Kidney glomerular epithelial cell (primary cell): ENCODE measurements at places on chromosomes 3 and 15.

GRCh38 chr3:96860882-96861281 is 46.5 kb downstream of the EPHA6 start:
- no peak for DNase-seq

- no peak for DNase-seq
Observed at GRCh38 chr3:170442947-170443346, 24.3 kb downstream of the CLDN11 start.

DNA sequence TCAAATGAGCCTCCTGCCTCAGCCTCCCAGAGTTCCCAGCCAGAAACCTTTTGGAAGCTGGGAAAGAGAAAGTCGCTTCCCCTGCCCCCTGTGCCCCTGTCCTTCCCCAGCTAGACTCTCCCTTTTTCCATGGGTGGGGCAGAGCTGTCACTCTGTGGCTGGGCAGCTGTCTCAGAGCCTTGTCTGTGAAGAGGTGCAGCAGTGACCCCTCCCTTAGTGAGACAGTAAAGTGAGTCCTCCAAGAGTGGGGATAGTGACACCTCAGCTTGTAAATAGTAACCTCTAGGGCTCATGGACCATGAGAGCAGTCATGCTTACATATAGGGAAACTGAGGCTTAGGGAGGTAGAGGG is 76.3 kb downstream of the SMAD6 start:
- no peak for DNase-seq

DNA sequence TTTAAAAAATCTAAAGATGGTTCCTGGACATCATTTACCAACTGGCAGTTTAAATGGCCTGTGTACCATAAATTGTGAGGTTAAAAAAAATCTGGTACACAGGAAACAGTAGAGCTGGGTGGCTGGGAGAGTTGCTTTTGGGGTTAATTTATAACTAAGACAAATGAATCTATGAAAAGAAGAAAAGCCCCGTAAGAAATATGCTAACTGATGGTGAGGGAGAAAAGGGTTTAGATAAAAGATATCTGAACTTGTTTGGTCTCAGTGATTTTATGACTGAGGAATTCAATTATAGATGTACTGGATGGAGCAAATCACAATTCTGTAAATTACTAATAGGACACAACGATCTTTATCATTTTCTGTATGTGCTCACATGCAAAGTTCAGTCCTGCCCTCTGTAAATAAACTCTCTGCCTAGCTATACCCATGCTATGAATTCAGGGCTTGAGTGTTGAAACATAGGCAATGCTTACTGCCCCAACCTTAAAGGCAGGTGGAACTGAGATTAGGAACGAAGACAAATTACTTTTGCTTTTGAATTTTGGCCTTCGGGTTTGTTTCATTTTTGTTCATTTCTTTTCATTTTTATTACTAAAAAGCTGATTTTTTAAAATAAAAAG is 28.0 kb downstream of the PPARG start:
- no peak for DNase-seq

DNA sequence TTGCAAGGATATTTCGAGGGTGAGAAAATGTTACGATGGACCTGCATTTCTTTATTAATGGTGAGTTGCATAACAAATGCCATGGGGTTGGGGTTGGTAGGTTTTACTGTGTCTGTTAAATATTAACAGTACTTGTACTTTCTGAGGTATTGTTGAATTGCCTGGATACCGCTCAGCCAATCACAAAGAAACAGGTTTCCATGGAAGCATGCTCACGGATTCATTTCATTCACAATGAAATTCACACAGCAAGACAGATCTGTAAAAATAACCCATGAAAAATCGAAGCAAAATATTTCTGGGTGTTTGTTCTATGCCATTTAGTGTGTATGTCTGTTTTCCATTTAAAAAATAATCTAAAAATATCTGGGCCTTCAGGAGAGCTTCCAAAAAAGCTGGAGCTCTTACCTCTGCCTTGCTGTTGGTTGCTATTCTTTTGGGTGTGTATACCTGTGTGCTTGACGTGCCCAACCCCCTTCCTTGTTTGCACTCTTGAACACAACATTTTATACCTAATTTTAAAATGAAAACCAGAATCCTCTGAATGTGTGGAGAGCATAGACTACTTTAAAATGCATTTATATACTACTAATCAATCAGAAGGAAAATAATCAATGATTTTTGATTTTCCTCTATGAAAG is 479.8 kb upstream of the TBL1XR1 start:
- DNase-seq = peak; percentile 93

DNA sequence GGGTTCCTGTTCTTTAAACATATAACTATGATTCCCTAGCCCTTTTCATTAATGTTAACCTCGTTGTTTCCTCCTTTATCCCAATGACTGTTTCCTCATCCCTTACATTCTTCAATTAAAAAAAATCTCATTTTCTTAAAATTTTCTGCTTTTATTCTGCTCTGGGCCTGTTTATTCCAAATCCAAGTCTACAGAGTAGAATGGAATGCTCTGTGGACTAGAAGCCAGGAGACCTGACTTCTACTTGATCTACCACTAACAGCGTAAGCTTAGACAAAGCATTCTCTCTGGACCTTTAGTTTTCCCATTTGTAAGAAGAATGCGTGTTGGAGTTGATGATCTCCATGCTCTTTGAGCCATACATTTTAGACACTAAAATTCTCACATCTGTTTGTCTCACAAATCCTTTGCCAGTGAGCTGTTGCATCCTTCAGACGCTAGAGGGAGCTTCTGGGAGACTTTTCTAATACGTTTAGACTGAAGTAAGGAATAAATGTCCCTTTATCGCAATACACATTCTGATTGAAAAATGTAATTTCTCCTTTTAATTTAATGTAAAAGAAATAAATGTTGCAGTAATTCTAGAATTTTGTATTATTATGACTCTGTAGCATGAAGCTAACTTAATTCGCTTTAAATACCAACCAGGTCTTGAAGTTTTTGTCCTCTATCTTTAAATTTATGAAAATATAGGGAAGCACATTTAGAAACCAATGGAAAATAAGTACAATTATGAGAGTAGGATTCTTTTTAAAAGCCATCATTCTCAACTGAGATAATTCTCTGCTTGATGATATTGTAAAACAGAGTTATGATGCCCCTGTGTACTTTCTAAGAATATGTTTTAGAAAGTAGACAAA is 21.7 kb upstream of the GMNC start:
- DNase-seq = peak; percentile 69
